Pons (tissue), 1 donor: ENCODE measurements at places on chromosomes 5 and 9.

DNA sequence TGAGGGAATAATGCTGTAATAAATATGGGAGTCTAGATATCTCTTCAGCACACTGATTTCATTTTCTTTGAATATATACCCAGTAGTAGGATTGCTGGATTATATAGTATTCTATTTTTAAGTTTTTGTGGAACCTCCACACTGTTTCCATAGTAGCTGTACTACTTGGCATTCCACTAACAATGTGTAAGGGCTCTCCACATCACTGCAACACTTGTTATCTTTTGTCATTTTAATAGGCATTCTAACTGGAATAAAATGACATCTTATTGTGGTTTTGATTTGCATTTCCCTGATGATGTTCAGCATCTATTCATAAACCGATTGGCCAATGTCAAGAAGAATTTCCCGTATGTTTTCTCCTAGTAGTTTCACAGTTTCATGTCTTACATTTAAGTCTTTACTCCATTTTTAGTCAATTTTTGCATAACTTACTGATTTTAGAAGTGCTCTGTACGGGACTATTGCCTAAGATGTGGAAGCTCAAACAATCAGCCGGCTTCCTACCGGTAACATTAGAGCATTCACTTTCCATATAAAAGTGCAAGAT is 1078.8 kb downstream of the TAF11L14 start:
- DNase-seq, result no peak

DNA sequence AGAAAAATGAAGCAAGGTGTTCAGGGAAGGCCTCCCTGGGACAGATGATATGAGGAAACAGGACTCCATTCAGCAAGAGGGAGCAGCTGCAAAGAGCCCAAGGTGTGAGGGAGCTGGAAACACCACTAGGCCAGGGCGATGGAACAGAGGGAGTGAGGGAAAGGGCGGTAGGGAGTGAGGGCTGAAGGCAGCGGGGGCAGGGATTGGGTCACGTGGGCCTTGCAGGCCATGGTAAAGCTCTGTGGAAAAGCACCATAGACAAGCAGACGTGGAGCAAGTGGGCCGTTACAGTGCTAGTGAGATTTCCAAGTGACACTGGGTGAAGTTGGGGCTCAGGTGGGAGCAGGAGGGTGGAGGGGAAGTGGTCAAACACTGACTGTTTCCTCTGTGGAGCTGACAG is 10.8 kb upstream of the PRRC1 start:
- no peak for DNase-seq

GRCh38 chr5:125171641-125172040 is 425.2 kb upstream of the ZNF608 start:
- DNase-seq, result no peak

GRCh38 chr9:136377341-136378169 is 4.1 kb upstream of the CARD9 start:
- DNase-seq, result peak; percentile 32

- no peak for DNase-seq
Measured at GRCh38 chr5:32520356-32520755, 65.0 kb upstream of the SUB1 start.

GRCh38 chr5:1536322-1536845 is 12.6 kb upstream of the LPCAT1 start:
- DNase-seq, result no peak

- DNase-seq, result no peak
Measured at GRCh38 chr9:18549772-18550171, 75.8 kb downstream of the ADAMTSL1 start.

DNA sequence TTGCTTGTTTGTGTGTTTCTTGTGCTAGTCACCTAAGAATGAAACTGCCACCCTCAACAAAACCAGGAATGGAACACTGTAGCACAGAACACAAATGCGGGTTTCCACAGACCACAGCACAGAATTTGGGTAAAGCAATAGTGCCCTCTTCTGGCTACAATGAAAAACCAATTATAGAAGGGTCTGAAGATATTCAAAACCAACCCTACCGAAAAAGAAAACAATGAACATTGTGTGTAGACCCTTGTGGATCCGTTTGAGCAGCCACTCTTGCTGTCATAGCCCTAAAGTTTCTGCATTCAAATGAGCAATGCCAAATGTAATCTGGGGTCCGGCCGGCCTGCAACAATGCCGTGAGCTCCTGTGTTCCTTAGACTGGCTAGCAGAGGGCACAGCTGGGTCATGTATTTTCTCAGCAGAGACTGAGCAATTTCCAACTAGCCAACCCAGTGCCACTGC is 8.3 kb upstream of the ENC1 start:
- DNase-seq, result peak; percentile 81

- DNase-seq, result no peak
Measured at GRCh38 chr5:52896534-52897237, 92.5 kb upstream of the ITGA2 start.

DNA sequence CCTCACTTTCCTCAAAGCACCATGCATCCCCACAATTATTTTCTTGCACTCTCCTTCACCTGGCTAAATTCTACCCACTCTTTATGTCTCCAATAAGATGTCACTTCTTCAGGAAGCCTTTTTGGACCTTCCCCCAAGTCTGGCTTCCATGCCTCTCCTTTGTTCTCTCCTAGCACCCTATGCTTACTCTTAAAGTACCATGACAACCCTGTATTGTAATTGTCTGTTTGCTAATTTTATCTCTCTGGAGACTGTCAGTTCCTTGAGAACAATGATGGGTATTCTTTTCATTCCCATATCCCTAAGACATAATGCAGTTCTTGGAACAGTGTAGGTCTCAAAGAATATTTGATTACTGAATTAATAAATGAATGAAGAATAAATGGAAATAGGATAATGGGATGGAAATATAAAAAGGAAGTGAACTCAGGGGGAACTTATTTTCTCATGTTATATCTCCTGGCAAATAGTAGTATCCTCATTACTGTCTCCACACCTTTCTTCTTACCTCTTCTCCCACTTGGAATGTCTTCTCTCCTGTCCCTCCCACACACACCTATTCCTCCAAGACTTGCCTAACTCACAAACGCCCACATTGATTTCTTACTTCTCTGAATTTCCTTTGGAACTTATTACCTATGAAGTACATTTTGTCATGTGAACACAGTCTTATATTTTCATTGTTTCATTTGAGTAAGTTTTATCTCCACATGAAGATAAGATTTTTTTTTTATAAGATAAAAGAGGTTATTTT is 499.1 kb downstream of the NFIB start:
- no peak for DNase-seq

DNA sequence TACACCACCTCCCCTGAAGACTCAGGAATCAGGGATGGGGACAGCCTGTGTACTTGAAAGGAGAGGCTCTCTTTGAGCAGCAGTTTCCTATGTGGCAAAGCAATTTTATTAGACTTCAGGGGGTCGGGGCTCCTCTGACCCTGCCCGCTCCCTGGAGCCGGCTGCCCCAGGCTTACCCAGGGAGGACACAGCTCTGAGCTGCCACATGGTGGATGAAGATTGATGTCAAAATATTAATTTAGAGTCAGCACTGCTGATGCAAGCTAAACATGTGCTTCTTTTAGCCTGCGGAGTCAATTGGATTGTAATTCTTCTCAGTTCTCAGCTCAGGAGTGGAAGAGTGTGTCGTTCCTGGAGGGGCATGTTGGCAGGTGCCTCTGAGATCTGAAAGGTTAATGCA is 606.1 kb downstream of the KIF4B start:
- DNase-seq, result no peak

GRCh38 chr9:124300312-124300711 is 42.6 kb downstream of the NEK6 start:
- DNase-seq, result no peak

GRCh38 chr5:134568761-134569695 is 43.6 kb downstream of the JADE2 start:
- DNase-seq, result peak; percentile 80

DNA sequence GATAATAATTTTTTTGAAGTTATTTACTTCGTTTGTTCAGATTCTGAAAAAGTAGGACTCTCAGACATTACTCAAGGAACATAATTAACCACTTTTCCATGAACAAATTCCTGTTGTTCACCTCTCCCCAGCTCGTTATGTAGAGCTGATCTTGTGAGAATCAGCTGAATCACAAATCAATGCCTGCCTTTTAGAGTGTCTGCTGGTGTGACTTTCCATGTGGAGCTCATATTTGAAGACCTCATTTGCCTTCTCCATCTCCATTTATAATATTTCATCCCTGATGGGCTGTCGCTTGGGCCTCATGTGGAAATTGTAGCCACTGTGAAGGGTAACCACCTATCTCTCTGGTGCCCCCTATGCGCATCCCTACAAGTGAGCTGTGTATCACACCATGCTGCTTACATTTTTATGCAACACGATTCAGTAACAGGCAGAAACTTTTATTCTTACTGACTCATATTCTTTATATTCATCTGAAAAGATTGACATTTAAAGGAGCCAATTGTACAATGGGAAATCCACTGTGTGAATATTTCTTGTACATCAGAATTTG is 111.3 kb downstream of the STK32A start:
- no peak for DNase-seq

GRCh38 chr5:4906786-4907185 is 233.3 kb upstream of the ADAMTS16 start:
- no peak for DNase-seq

GRCh38 chr9:90568667-90569066 is 74.0 kb downstream of the DIRAS2 start:
- no peak for DNase-seq

GRCh38 chr9:10479172-10479571 is 133.6 kb downstream of the PTPRD start:
- no peak for DNase-seq

DNA sequence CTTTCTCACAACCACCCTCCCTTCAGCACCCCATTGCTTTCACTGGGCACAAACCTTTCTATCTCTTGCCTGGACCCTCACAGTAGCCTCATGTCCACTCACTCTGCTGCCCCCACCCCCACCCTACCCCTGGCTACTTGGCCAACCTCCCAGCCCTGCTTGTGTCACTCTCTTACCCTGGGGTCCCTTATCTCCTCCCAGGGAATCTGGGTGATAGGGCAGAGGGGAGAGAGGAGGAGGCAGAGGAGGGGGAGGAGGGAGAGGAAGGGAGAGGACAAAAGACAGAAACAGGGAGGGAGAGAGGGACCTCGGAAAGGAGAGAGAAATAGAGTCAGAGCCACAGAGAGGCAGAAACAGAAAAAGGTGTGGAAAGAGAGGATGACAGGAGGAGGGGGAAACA is 25.0 kb upstream of the KIF12 start:
- no peak for DNase-seq

GRCh38 chr5:31678180-31678579 is 39.2 kb downstream of the PDZD2 start:
- DNase-seq, result no peak

DNA sequence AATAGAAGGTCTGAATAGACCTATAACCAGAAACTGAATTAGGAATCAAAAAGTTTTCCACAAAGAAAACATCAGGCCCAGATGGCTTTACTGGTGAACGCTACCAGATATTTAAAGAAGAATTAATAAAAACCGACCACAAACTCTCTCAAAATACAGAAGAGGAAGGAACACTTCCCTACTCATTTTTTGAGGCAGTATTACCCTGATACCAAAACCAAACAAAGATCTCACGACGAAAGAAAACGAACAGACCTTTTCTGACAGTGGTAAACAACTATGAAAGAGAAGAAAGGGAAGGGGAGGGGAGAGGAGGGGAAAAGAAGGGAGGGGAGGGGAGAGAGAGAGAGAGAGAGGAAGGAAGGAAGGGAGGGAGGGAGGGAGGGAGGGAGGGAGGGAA is 13.5 kb downstream of the B4GALT1 start:
- no peak for DNase-seq

GRCh38 chr5:61123145-61123544 is 39.1 kb downstream of the SMIM15 start:
- DNase-seq, result no peak
